ENCODE measurements at places on chromosomes 1 and 21.

GRCh38 chr1:7576946-7577657 is 194.0 kb upstream of the VAMP3 start:
- DNase-seq, result no peak

DNA sequence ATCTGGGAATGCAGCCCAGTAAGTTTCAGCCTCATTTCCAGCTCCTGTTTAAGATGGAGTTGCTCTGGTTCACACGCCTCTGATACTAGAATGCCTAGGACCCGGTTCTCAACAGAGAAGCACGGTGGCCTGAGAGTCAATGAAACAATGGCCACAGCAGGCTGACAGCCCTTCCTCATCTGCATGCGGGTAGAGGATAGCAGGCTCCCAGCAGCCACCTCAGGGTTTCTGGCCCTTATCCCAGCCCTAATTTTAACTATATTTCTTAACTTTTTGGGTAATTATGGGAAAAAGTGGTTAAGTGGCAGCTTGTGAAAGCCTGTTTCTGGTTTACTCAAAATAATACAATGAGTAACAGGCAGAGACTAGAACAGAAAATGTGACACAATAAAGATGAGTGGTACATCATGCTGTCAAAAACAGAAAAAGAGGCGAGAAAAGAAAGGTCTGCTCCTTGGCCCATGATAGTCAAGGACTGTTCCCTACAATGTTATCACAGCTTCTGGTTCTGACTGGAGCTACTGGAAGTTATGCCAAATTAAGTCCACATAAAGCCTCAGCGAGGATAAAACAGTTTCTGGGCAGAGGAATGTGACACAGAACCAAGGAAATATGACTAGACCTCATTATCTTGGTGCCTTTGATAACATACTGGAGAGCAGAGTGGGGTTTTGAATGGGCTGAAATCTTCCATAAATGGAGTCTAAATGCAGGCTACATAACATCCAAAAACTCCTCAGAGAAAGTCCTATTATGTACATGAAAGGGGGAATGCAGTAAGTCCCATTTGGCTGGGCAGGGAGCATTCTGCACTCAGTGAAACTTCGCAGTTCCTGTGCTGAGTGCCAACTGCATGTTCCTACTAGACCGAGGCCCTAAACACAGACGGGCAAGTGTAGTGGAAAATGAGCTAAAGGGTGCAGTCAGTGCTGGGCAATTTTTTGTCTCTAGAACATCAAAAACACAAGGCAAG is 92.1 kb downstream of the NIBAN1 start:
- no peak for DNase-seq

GRCh38 chr1:83676106-83676505 is 322.8 kb downstream of the TTLL7 start:
- no peak for DNase-seq

- DNase-seq, result peak; percentile 91
Measured at GRCh38 chr21:34916446-34916845, 132.7 kb downstream of the RUNX1 start.

DNA sequence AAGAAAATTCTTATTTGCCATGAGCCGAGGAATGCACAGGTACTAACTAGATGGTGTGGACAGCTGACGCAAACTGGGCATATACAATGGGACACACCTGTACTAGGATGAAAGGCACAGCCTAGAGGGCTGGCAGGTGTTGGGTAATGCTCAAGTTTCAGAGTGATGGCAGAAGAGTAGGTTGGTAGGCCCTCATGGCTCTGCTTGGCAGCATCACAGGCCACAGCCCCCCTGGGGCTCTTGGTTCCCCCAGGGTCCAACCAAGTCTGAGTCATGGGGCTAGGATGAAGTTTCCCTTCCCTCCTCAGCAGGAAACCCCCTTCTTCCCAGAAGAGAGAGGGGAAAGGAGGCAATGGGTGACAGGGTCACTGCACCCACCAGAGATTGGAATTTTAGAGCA is 35.2 kb downstream of the SPEN start:
- no peak for DNase-seq

DNA sequence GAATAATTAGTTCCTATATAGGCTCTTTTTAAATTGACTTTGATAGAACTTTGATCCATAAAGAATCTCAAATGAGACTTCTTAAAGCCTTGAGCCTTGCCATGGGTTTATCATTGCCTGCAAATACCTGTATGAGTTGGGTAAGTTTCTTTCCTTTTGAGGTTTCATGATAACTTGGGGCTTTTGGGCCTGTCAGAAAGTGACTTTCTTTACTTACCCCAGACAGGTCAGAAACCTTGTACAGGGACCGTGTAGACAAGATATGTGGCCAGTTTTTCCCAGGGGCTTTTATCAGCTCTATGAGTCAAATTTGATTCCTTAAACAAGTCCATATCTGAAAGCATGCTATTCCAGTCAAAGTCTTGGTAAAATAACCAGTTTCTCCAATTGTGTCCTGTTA is 17.3 kb downstream of the KCTD3 start:
- no peak for DNase-seq

DNA sequence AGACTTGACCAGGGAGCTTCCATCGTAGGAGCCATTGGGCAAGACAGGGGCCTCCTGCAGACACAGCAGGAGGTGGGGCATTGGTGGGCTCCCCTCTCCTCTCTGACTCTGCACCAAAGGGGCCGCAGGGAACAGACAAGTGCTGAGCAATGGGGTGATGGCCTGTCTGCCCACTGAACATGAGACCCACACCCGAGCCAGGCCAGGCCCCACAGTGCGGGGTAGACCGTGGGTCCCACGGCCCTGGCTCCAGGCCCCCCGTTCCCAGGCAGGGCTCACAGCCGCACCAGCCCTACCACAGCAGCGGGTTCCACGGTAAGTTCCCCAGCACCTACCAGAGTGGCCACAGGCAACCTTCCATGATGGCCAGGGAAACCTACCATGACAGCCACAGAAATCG is 45.9 kb downstream of the CHD5 start:
- no peak for DNase-seq

- DNase-seq, result no peak
Measured at GRCh38 chr1:65640046-65640445, 152.6 kb upstream of the PDE4B start.

GRCh38 chr1:74812180-74812541 is 79.2 kb downstream of the TYW3 start:
- no peak for DNase-seq

DNA sequence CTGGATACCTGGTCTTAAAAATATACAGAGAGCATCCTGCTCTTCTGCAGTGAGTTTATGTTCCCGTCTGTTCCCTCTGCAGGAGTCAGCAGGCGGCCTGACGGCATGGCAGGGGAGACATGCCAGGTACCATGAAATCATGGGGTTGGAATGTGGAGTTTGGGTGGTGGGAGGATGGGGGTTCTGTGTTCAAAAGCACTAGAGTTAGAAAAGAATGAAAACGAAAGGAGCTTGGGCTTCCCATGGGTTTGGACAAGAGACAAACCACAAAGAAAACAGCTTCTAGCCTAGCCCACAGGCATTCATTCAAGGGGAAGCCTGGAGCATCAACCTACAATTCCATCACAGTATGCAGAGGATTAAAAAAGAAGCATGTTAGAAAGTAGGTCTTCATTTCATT is 59.9 kb downstream of the WARS2 start:
- DNase-seq, result peak; percentile 41

GRCh38 chr1:215052256-215053015 is 30.1 kb upstream of the KCNK2 start:
- DNase-seq, result no peak

DNA sequence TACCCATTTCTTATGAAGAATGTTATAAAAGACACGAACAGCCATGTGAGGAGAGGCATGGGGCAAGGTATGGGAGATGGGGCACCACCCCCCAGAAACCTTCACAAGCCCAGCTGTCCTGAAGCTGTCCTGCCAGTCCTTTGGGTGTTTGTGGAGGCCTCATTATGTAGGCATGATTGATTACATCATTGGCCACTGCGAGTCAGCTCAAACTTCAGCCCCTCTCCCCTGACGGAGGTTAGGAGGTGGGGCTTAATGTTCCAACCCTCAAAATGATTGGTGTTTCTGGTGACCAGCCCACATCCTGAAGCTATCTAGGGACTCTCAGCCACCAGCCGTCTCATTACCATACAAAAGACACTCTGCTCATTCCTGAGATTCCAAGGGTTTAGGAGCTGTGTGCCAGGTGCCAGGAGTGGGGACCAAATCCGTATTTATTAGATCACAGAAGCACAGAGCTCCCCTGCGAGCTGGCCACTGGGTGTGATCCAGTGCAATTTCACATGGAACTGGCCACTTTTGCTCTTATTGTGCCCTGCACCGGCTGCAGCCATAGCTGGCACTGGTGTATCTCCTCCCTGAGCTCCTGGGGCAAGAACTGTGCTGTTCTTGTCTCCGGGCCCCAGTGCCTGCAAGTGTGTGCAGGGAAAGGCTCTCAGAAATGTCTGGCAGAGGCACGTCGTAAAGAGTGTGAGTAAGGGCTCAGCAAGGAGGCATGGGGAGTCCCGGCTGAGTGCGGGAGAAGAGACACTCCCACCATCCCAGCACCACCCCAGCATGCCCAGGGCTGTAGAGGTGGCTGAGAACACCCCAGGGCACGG is 10.5 kb downstream of the KIAA1614 start:
- no peak for DNase-seq

DNA sequence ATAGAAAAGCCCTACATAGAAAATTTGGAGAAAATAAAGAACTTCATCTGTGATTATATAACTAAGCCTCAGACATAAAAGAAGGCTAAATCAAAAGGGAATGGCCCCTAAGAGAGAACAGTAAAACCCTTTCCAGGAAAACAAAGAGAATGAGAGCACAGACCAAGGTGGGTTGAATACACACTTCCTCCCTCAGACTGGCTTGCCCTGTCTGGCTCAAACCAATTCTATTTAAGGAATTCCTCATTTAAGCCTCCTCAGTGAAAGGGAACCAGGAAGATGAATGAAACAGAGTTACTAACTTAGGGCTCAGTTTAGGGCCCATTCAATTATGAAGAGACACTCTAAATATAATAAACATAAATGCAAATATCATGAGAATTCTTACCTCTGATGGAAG is 10.6 kb upstream of the SYT14 start:
- DNase-seq, result no peak

- DNase-seq, result no peak
Measured at GRCh38 chr1:173409613-173410012, 67.5 kb upstream of the PRDX6 start.

- DNase-seq, result no peak
Measured at GRCh38 chr1:181659321-181659957, 176.1 kb downstream of the CACNA1E start.

- DNase-seq, result no peak
Measured at GRCh38 chr1:161013488-161014230, 7.3 kb downstream of the F11R start.

DNA sequence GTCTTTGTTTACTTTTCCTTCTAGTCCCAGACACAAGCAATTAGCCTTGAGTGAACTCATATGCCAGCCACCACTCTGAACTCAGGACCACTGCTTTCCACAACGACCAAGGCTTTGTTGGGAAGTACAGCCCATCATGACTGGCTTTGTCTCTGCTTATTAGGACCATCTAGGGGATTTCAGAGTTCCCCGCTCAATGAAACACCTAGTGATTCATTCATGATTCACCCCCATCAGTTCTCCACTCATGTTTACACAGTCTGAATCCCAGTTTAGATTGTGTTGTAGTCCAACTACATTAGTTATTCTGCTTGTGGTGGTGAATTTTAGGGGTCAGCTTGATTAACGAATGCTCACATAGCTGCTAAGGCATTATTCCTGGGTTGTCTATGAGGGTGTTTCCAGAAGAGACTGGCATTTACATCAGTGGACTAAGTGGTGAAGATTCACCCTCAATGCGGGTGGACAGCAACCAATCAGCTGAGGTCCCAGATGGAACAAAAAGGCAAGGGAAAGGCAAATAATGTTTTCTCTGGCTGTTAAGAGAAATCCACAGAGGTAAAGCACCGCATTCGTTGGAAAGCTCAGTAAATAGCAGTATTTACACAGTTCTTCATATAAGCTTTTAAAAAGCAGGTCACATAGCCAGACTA is 122.7 kb downstream of the RGS21 start:
- DNase-seq, result peak; percentile 54

DNA sequence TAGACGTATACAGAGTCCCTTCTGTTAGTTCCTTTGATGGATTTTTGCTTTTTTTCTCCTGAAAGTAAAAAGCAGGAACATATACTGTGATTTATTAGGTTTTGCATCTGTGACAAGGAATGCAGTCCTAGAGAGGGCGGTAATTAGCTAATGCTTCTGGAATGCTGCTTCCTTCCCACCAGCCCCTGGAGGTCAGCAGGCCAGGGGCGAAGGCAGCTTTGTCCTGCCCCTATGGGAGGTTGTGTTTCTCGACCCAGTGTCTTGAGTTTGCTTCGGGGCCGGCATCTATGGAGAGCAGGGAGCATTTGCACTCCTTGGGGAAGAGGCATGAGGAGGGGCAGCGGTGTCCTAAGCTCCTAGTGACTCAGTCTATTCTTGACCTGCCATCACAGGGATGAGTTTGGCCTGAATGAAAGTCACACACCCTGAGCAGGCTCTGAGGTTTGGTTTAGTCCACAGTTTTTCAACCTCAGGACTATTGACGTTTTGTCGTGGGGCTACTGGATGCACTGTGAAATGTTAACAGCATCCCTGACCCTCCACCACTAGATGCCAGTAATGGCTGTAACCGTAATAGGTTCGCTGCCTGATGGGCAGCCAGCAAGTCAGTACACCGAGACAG is 85.0 kb upstream of the KCNJ15 start:
- peak; percentile 69 for DNase-seq

DNA sequence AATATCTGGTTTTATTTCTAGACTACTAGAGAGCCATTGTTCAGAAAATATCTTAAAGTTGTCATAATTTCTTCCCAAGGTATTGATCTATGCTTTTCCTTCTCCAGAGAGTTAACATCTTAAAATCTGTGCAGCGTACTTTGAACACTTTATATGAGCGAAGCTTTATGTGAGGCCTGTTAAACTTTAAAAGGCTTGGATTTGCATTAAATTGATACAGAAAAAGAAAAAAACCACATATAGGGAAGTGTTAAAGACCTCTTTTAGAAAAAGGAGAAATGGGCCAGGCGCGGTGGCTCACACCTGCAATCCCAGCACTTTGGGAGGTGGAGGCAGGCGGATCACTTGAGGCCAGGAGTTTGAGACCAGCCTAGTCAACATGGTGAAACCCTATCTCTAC is 59.2 kb upstream of the MORC3 start:
- no peak for DNase-seq

- DNase-seq, result no peak
Measured at GRCh38 chr1:54567961-54568360, 19.9 kb downstream of the ACOT11 start.

DNA sequence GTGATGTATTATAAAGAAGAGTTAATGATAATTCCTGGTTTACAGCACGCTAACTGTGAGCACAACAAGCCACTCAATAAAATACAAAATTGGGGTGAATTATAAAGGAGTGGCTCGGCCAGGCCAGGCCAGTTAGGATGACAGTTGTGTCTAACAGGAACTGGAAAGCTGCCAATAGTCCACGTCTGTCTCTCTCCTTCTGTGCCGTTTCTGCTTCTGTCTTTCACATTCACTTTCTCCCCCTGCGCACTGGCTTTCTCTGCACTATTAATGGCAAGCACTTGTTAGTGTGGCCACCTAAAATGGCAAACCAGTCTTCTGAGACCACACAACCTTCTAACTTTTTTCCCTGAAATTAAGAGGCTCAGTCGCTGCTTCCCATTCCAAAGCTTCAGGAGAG is 394.3 kb downstream of the NTNG1 start:
- DNase-seq, result no peak

GRCh38 chr21:42608446-42608845 is 45.0 kb upstream of the PDE9A start:
- no peak for DNase-seq

- no peak for DNase-seq
Measured at GRCh38 chr21:34126691-34127090, 53.3 kb downstream of the MRPS6 start.

- no peak for DNase-seq
Measured at GRCh38 chr1:221040101-221040500, 160.9 kb downstream of the HLX start.

GRCh38 chr1:178739285-178740045 is 14.4 kb downstream of the RALGPS2 start:
- peak; percentile 45 for DNase-seq
